Suppressor macrophage treated with lipopolysaccharide for 4 hours (primary cell): ENCODE measurements at places on chromosomes 2 and 18.

GRCh38 chr2:55875434-55876135, 48.0 kb downstream of the EFEMP1 start:
- no peak for DNase-seq

- DNase-seq: no peak
Measured at GRCh38 chr2:215752991-215753390, 260.4 kb downstream of the MREG start.

DNA sequence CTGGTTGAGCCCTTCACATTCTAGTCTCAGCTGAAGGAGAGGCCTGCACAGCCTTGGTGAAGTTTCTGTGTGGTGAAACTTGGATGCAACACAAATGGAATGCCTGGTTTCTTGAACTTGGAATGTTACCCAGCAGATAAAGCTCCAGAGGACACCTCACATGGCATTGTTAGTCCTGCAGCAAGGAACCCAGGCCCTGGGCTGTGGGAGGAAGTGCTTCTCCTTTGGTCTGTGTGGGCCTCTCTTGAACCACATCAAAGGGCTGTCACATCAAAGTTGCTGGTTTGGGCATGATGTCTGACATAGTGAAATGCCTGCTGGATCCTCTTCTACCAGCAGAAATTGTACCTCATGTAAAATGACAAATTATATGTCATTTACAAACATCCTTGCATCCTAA, 198.5 kb downstream of the FHOD3 start:
- no peak for DNase-seq

GRCh38 chr2:142997231-142997630, 119.8 kb downstream of the KYNU start:
- DNase-seq: no peak

DNA sequence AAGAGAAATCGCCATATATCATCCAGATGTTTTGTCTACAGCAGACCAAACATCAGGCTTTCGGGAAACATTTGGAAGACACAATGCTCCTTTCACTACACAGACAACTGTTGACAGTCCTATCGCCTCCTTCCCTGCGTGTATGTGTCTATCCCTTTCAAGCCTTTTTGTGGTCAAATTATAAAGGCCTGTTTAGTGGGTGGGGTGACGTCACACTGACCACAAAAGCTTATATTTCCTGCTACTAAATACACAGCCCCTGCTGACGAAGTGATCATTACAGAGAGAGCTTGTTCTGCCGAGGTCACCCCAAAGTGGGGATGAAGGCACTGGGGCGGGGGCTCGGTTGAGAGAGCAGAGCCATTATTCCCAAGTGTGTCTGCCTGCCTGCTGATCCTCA, 302.7 kb upstream of the TNP1 start:
- DNase-seq: peak; percentile 67

DNA sequence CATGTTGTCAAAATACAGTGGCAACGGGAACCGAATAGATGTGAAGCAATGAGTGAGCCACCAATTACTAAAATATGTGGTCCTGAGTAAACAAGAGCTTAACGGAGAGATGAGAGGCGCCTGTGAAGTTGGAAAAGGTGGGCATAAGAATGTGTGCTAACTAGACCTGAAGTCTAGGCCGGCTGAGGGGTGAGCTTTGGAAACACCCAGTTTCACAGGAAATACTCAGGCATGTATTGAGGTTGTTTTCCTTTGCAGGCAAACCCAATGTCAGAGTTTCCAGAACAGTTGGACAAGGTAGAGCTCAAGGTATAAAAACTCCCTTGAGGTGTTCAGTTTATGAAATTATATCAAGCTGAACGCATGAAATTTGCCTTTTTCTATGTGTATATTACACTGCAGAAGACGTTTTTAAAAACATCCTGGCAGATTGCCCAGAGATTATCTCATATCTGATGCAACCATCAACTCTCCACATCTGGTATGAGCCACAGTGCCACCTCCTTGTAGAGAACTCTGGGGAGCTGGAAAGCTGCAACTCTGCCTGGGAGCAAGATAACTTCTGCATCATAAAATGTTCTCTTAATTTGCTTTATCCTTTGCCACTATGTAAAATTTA, 3.9 kb upstream of the WDSUB1 start:
- DNase-seq: peak; percentile 87

DNA sequence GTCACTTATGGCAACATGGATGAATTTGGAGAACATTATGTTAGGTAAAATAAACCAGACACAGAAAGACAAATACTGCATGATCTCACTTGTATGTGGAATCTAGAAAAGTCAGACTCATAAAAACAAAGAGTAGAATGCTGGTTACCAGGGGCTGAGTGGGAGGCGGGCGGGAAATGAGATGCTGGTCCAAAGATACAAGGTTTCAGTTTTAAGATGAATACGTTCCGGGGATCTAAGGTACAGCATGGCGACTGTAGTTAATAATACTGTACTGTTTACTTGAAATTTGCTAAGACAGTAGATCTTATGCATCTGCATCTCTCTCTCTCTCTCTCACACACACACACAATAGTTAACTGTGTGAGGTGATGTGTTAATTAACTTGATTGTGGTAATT, 14.2 kb downstream of the FAM110C start:
- DNase-seq: no peak

- no peak for DNase-seq
Measured at GRCh38 chr2:64168756-64169155, 24.5 kb upstream of the PELI1 start.

DNA sequence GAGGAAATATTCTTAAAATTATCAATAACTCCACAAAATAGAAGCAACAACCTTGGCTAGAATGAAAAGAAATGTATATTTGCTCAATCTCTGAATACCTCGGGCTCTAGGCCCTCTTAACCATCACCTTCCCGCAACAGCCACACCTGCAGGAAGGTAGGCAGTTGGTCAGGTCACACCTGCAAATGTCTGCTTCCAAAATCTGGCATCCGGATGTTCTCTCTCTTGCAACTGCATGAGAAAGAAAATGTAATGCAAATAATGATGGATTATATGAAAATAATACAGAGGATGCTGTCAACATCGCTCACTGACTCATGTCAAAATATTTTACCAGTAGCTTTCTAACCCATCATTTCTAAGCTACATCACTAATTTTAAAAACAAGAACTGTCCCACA, 148.3 kb downstream of the SATB2 start:
- no peak for DNase-seq

- DNase-seq: no peak
Measured at GRCh38 chr18:21739604-21740537, 721 bp upstream of the MIB1 start.

GRCh38 chr2:175601969-175602368, 400.1 kb downstream of the LNPK start:
- DNase-seq: no peak

DNA sequence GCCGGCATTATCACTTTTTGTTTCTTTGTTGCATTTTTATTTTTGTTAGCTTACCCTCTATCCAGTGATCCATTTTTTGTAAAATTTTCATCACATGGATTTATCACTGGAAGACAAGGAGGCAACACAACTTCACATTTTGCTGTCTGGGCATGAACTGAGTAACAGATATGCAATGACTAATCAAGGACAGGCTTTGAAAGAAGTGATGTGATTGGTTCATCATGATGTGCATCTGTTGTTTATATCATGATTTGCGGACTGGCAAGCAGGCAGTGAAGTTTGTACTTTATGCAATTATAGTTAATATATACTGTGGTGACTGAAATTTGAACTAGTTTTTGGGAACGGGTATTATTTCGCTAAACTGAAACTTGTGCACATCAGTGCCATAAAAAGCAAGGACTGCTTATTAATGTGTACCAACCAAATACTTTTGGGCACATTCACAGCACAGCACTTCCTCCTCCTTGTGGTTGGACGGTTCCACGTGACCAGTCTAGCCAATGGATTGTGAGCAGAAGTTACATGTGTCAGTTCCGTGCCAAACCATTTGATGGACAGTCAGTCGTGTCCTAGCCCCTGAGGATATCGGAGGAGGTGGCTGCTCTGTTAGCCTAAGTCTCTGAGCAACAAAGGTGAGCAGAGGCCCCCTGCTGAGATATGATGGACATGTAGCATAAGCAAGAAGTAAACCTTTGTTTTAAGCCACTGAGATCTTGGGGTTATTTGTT, 201.4 kb upstream of the SIX2 start:
- DNase-seq: no peak

DNA sequence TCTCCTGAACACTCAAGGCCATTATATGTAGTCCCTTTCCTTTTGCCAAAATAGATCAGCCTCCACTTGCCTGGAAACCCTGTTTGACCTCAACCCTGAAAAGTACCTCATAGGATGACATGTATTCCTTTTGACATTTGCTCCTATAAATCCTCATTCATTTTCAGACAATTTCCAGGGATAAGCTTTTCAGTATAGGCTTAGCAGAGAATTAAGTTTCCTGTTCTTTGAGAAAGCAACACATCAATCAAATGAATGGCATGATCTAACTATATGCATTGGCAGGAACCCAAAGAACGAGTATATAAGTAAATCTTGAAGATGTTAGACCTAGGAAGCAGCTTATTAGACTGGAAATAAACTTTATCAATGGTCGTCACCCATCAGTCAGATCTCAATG, 483.0 kb downstream of the CCDC85A start:
- DNase-seq: no peak

DNA sequence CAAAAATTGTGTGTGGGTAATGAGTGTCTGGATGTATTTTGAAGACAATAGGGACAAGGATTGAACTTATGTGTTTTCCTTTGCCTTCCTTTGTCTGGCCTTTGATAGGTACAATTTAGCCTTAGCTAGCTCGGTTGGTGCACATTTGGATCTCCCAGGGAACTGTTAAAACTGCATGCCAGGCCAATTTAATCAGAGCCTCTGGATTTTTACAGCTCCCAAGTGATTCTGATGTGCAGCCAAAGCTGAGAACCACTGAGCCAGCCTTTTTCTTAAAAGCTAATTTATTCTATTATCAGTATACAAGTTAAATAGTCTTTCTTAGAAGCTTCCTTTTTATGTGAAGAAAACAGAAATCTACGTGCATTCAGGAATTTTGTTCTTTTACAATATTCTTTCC, 25.0 kb downstream of the PLEK start:
- DNase-seq: no peak

DNA sequence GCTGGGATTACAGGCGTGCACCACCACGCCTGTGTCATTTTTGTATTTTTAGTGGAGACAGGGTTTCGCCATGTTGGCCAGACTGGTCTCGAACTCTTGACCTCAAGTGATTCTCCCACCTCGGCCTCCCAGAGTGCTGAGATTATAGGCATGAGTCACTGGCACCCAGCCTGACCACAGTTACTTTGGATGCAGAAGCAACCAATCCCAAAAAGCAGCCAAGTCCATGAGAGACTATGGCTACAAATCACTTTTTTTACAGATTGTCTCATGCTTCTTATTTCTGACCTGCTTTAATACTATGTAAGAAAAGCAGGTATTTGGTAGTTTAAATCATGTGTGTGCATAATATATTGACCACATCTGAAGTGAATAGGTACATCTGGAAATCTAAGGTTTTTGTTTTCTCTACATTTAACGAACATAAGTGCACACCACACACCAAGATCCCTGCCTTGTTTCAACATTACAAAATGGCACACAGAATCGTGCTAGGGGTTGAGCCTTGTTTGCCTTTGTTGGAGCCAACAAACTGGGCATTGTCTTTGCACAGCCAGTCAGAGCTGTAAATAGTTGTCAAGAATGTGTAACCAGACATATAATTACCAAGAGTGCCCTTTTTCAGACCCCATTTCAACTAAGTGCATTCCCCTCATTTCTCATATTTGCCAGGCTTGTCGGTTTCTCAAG, 18.3 kb upstream of the MAP4K4 start:
- no peak for DNase-seq

DNA sequence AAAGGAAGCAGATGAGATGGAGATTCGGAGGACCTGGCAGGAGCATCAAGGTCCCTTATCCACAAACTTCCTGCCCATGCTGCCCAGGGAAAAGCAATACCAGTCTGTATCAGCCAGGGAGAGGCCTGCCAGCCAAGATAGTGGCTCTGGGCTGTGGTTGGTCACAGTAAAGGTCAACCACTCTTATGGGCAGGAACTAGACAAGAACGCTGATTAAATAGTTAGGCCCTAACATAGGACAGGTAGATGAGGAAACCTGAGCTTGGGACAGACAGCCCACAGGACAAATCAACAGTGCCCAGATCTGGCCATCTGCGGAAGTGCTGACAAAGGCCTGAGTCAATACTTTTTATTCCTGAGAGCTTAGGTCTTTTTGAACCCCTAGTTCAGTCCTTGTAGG, 10.7 kb downstream of the PSTPIP2 start:
- no peak for DNase-seq

DNA sequence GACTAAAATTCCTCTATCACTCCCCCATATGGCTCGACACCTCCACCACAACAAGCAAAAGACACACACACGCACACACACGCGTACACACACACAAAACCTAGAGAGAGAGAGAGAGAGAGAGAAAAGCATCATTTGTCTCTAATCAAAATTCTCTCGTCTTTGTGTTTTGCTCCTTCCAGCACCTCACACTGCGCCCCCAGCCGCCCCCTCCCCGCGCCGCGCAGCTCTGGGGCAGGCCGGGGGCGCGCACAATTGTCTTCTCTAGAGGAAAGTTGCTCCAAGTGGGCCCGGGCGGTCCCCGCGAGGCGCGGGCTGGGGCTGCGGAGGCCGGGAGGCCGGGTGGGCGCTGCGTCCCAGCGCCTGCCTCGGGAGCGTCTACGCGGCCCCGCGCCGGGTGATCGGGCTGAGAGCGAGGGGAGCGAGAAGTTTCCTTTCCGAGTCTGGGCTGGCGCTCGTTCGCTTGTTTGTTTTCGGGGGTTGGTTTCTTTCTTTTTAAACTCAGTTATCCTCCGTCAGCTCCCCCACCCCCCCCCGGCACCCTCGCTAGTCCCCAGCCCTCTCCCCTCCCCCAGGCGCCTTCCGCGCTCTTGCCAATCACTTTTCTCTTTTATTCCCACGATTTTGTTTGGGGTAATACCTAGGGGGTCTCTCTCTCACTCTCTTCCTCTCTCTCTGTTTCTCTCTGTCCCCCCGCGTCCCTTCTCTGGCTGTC, 4.1 kb downstream of the ZEB2 start:
- peak; percentile 74 for DNase-seq

GRCh38 chr18:64253873-64254272, 105.0 kb upstream of the LINC00305 start:
- no peak for DNase-seq

- no peak for DNase-seq
Measured at GRCh38 chr2:70712916-70713315, 55.1 kb downstream of the ADD2 start.

DNA sequence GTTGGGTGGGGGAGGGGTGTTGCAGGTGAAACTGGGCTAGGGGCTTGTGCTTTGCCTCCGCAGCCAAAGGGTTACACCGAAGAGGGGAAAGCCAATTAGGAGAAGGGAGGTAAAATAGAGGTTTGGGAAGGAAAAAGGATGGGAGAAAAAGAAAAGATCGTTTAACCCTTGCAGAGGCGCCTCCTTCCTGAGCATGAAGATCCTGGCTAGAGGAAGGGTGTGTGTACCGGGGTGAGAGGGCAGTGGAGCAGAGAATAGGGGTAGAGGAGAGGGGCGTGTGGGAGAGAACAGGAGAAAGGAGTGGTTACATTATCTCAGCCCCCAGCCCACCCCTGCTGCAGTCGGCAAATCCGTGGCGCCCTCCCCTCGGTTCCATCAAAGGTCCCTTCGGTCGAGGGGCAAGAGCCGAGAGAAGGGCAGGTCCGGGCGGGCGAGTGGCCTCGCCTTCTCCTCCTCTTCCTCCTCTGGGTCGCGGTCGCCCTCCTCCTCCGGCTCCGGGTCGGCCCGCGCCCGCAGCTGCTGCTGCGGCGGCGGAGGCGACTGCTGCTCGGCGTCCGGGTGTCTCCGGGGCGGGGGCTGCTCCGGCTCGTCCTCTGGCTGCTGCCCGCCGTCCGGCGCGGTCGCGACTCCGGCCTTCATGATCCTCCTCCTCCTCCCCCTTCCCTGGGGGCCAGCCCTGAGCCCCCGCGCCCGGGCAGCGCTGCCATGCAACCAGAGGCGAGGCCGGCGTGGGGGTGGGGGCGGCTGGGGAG, 1.1 kb downstream of the MARCHF4 start:
- no peak for DNase-seq
